ENCODE measurements at places on chromosomes 6 and 20.

GRCh38 chr6:105014954-105015353 is 58.0 kb downstream of the LIN28B start:
- DNase-seq = no peak

GRCh38 chr6:99790679-99791078 is 184.0 kb downstream of the PRDM13 start:
- no peak for DNase-seq

DNA sequence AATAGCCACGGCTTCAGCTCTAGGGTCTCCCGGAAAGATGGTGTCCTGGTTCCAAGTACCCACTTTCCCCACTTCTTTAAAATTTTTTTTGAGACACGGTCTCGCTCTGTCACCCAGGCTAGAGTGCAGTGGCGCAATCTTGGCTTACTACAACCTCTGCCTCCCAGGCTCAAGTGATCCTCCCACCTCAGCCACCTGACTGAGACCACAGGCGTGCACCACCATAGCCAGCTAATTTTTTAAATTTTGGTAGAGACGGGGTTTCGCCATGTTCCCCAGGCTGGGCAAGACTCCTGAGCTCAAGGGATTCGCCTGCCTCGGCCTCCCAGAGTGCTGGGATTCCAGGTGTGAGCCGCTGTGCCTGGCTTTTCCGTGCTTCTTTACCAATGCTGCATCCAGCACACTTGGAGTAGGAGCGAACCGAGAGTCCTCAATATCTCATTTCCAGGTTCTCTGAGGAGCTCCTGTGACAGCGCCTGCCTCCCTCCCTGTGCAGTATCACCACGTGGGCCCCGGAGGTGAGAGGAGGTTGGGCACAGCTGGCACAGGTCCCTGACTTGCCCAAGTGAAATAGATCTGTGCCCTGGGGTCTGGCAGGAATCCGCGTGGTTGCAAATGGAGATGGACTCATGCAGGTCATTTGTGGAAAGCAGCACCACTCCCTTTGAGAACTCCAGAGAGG is 37.3 kb downstream of the EZR start:
- no peak for DNase-seq

DNA sequence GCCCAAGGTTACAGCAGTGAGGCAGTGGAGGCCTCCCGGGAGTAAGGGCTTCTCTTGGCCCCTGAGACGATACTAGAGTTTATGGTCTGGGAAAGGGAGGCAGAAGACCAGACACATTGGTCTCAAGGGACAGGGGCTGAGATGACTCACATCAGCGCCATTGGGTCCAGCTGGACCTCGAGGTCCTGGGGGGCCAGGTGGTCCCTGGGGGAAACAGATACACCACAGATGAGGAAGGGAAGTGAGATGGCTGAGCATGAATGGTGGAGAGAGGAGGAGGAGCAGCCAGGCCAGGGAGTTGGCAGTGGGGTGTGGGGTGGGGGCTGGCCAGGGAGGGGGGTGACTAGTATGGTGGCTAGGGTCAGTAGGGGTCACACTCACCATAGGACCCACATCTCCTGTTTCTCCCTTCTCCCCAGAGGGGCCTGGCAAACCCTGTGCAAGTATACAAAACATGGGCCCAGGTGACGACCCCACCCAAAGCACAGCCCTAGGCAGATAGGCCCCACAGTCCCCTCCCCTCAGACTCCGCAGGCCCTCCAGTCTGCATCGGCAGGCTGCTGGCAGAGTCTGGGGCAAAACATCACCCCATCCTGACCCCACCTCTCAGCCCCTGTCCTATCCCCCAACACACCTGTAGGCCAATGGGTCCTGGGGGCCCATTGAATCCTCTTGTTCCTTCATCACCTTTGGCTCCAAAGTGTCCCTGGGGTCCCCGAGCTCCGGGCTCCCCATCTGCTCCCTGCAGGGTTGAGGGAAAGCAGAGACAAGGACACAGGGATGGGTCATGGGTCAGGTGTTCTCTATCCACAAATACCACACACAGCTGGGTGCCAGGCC is 21.9 kb downstream of the COL11A2 start:
- DNase-seq = no peak

- DNase-seq = no peak
These were observed 394.8 kb downstream of the DHX35 start for GRCh38 chr20:39356908-39357307.

DNA sequence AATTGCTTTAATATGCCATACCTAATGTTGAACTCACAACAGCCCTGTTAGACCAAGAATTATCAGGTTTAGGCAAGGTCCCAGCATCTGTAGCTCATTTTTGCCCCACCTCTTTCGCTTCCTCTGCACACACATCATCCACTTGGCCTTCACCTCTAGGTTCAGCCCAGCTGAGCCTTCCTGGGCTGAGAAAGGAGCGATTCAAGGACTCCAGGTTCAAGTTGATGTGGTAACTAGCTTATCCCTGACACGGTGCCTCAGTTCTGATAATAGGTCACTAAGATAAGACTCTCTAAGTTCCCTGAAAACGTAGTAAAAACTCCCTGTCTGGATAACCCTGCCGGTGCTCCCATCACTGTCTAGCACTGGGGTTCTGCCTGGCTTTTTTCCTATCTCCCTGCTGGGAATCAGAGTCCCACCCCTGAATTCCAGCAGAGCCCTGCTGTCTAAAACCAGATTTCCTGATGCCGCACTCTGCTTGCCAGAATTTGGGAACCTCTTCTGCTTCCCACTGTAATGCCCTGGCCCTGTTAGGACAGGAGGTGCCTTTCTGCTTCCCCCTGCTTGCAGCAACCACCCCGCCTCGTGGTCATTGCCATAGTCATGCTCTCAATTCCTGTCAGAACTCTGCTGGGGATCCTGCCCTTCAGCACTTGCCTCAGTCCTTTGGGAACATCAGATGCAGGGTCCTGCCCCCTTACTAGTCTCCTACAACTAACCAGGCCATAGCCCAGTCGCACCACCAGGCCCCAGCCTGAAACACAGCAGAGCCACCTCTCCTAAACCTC is 47.6 kb downstream of the ALDH8A1 start:
- DNase-seq = no peak

DNA sequence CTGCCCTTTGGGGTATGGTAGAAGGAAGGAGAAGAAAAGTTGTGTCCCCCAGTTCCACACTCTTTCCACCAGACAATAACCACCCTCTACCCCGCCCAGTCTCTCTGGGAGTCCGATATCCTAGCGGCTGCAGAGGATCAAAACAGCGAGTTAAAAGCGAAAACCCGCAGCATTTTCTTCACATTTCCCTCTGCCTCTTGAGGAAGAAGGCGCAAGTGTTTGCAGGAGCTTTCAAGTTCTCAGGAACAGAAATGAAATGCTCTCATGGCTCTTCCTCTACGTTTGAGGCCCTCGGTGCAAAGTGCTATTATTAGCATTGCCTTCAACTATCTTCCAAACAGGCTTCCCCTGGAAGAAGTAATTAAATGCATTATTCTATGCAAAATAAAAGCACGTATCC is 52.2 kb upstream of the CCDC167 start:
- DNase-seq = no peak

- DNase-seq = no peak
These were observed 51.4 kb downstream of the ZDHHC14 start for GRCh38 chr6:157432231-157432891.

- no peak for DNase-seq
These were observed 462.9 kb downstream of the PREX1 start for GRCh38 chr20:48364688-48365421.

DNA sequence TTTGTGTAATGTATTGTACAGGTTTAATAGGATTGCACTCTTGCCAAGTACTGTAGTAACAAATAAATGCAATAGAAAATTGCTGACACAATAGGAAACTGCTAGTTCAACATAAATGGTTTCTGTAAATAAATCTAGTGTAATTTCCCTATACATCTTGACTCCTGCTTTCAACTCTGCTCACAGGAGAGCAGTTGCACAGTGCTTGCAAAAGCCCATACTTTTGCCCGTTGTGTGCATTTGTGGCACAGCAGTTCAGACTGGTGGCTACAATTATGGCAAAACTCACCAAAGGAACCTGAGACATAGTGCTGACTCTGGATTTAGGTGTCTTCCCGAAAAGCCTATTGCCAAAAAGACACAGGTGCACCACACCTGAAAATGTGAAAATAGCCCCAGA is 953.3 kb upstream of the SLC35B3 start:
- DNase-seq = no peak

GRCh38 chr6:487956-488355 is 96.4 kb downstream of the IRF4 start:
- no peak for DNase-seq

DNA sequence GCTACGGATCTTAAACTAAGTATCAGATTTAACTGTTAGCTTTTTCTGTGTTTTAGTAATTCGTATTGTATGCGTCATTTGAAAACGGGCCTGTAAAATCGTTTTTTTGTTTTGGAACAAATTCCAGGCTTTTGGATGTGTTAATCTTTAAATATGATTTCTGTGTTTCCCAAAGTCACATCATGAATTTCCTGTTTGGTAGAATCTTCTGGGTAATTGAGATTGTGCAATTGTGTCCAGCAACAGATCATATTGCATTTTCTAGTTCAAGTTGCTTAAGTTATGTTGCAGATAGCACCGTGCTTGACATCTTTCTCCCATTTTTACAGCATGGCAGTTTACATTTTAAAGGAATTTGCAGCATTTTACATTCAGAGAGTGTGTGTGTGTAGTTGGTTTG is 1.9 kb downstream of the MAPK14 start:
- peak; percentile 27 for DNase-seq

- DNase-seq = no peak
These were observed 233.5 kb upstream of the QKI start for GRCh38 chr6:163180874-163181541.

DNA sequence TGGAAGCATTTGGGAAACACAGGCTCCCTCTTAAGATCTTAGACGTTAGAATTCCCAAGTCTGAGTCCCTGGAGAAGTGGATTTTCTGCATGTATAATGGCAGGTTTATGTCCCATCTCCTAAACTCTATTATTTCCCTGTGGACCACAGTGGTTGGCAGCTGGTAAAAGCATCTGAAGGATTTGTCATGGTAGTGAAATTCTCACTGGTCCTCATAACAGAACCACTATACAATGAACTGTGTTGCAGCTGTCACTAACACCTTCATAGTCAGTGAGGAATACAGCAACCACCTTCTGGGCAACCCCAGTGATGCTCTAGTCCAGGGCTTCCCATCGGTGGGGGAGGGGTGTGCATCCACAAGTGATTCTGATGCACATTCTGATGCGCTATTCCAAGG is 396.9 kb downstream of the ZFAND3 start:
- DNase-seq = no peak

GRCh38 chr6:157382821-157383220 is 1.8 kb downstream of the ZDHHC14 start:
- DNase-seq = no peak

- no peak for DNase-seq
These were observed 143.2 kb upstream of the SNX9 start for GRCh38 chr6:157679605-157680580.

DNA sequence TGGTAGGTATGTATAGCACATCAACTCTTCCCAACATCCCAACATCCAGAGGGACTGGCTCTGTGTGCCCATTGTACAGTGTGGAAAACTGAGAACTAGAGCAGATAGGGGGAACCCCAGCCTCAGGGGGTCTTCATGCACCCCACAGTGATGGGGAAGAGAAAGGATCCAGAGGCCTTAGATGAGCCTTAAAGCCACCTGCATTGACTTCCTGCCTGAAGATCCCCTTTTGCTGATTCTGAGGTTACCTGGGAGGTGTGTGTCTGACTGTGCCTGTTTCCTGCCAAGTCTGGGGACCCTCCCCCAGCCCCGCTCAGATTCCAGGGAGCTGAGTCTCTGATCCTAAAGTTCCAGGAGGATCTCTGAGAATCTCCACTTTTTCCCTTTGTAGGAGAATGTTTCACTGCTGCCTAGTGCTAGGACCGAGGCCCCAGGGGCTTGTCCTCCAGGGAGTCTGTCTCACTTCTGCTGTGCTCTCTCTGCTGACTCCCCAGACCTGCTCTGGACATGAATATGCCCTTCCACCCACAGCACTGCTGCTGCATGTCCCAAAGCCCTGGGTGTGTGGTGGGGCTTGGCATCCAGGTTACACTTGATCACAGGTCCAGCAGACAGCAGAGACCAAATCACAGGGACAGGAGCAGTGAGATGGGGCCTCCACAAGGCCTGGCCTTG is 12.8 kb upstream of the PGC start:
- DNase-seq = no peak

- no peak for DNase-seq
These were observed 144.0 kb downstream of the LRRC1 start for GRCh38 chr6:53938810-53939209.

- no peak for DNase-seq
These were observed 440.6 kb upstream of the EPHA7 start for GRCh38 chr6:93859971-93860370.

- no peak for DNase-seq
These were observed 136.5 kb downstream of the BTBD9 start for GRCh38 chr6:38503032-38503773.

DNA sequence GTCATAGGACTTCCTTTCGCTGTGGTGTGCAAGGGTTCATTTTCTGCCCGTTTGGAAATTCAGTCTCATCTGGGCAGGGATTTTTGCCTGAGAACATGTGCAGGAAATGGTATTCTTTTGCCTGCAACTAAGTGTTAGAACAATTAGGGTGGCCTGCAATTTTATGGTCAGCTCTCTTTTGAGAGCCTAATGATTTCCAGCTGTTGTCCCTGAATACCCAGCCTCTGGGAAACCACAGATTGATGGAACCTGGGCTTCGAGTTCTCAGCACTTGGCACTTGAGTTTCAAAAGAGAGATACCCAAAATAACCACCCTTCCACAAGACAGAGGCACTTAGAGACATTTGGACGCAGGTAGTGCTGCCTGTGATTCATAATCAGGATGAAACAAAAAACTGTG is 217.2 kb upstream of the FOXA2 start:
- DNase-seq = no peak

DNA sequence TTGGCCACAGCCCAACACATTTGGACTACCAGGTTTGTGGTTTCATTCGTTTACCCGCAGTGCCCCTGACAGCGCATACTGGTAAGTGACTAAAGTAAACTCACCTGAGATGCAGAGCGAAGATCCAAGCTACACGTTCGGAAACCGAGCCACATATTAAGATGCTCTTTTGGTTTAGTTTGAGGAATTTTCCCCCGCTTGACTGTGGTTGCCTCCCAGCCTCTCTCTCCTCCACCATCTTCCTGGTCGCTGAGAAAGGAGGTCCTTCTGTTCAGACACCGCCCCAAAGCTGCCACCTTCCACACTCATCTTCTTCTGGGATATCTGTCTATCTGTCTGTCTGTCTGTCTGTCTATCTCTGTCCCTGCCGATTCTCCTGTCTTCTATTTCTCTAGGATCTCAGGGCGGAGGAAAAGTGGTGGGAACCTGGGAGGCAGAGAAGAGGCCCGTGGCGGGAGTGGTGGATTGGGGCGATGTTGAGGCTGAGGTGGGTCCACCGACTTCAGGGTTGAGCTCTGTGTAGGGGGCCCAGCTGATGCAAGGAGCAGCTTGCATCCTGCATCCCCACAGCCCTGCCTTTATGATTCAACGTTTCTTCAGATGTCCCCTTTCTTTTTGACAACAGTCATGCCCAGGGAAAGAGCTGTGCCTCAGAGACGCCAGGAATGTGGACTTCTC is 196.9 kb upstream of the ZNF184 start:
- DNase-seq = no peak
